ENCODE measurements at places on chromosomes 16 and 17.

- DNase-seq: peak; percentile 82
Observed at GRCh38 chr17:75755205-75755901, 9.6 kb downstream of the GALK1 start.

GRCh38 chr17:62775876-62776275 is 32.2 kb downstream of the MARCHF10 start:
- no peak for DNase-seq

DNA sequence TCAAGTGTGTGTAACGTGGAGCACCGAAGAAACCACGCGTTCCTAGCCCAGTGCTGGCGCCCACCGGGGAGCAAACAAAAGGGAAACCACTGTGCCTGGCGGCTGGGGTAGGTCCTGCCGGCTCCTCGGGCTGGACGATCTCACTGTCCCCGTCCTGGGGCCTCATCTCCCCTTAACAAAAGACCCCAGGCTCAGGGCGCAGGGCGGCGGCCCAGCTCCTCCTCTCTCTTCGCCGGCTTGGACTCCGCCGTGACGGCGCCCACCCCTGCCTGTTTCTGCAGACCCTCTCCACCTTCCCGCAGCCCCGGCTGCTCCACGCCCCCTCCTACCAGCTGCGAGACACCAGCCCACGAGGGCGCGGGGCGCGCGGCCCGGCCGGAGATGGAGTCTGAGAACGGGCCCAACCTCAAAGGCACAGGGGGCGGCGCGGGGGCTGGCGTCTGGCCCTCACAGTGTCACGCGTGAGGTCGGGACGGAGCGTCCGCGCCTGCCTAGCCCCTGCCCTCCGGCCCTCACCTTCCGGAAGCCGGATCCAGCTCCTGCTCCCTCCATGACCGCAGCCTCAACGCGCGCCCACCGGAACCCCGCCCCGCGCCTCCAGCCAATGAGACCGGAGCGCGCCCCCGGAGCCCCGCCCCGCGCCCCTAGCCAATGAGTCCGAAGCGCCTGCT is at the start of gene CENPX:
Gene CENPX (minus strand): TSS at position 569 of the 671 bp plus-strand sequence. CDS start 17 bp downstream, at position 552.
- DNase-seq: no peak

DNA sequence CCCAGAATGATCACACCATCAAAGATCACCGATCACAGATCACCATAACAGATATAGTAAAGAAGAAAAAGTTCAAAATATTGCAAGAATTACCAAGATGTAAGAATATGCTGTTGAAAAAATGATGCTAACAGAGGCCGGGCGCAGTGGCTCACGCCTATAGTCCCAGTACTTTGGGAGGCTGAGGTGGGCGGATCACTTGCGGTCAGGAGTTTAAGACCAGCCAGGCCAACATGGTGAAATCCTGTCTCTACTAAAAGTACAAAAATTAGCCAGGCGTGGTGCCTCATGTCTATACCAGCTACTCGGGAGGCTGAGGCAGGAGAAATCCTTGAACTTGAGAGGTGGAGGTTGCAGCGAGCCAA is 53.2 kb downstream of the CPPED1 start:
- DNase-seq: no peak

GRCh38 chr16:11757671-11758545 is 15.3 kb upstream of the TXNDC11 start:
- no peak for DNase-seq

DNA sequence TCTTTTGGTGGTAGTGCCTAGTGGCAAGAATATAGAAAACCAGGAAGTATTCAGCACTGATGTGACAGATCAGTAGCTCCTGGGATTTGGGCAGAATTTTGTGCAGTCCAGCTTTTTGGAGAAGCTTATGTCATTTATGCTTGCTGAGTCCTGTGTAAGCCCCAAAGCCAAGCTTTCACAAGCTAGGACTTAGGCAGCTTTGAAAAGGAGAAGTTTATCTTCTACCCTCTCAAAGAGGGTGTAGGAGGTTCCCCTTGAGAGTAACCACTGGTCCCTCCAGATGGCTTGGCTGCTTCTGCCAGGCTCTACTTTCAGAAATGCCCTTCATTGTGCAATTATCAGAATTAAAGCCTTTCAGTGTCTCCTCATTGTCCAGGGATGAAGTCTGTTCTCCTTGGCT is 78.8 kb downstream of the CES1 start:
- DNase-seq: no peak

- no peak for DNase-seq
Observed at GRCh38 chr16:73063854-73064211, 15.9 kb upstream of the ZFHX3 start.

- no peak for DNase-seq
Observed at GRCh38 chr17:13027246-13027645, 9.4 kb upstream of the ELAC2 start.

GRCh38 chr16:31458073-31458843 is 1.0 kb upstream of the ARMC5 start:
- no peak for DNase-seq

DNA sequence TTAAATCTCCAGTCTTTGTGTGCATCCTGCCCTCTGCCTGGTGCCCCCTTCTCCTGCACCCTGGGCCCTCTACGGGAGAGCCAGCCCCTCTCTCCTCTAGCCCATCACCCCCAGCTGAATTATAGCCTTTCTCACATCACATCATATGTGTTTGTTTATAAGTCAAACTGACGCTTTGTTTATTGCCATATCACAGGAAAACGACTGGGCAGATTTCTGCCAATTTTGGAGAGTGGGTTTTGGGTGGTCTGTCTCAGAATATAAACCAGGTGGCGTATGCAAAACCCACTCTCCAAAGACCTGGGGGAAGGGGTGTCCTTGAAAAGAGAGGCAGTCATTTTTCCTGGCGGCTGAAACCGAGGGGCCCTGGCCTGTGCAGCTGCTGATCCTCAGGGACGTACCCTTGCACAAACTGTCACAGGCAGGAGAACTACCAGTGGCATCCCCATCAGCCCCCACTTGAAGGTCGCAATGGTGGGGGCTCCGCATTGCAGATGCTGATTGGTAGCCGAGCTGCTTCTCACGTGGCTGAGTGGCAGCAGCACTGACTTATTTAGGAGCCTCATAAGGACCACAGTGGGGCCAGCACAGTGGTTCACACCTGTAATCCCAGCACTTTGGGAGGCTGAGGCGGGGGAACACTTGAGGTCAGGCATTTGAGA is 34.8 kb upstream of the CDC42EP4 start:
- DNase-seq: no peak

DNA sequence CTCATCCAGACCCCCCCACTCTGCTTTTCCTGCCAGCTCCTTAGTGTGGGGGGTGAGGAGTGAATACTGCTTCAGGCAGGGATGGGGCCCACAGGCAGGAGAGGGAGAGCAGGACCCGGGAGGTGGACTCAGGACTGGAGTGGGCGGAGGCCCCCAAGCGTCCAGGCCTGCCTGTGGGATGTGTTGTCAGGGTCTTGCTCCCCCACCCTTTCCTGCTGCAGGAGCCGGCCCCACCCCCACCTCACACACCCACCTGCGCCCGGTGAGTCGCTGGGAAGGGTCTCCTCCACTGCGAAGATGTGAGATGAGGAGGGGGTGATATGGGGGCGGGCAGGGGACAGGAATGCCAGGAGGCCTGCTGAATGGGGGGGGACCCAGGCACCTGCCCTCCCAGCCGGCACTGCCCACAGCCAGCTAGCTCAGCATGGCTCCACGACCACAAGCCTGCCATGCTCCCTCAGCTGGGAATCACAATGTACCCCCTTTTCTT is 1.1 kb downstream of the FAM171A2 start:
- no peak for DNase-seq

DNA sequence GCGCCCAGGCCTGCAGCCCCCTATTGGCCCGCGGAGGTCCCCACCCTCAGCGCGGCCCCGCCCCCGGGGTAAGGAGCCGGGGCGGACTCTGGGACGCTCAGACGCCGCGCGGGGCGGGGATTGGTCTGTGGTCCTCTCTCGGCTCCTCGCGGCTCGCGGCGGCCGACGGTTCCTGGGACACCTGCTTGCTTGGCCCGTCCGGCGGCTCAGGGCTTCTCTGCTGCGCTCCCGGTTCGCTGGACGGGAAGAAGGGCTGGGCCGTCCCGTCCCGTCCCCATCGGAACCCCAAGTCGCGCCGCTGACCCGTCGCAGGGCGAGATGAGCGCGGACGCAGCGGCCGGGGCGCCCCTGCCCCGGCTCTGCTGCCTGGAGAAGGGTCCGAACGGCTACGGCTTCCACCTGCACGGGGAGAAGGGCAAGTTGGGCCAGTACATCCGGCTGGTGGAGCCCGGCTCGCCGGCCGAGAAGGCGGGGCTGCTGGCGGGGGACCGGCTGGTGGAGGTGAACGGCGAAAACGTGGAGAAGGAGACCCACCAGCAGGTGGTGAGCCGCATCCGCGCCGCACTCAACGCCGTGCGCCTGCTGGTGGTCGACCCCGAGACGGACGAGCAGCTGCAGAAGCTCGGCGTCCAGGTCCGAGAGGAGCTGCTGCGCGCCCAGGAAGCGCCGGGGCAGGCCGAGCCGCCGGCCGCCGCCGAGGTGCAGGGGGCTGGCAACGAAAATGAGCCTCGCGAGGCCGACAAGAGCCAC is at the start of gene NHERF1:
Gene NHERF1 (plus strand): TSS at position 100 of the 750 bp plus-strand sequence. CDS start 219 bp downstream, at position 319.
- no peak for DNase-seq

GRCh38 chr17:39222151-39222550 is 3.6 kb downstream of the STAC2 start:
- no peak for DNase-seq

DNA sequence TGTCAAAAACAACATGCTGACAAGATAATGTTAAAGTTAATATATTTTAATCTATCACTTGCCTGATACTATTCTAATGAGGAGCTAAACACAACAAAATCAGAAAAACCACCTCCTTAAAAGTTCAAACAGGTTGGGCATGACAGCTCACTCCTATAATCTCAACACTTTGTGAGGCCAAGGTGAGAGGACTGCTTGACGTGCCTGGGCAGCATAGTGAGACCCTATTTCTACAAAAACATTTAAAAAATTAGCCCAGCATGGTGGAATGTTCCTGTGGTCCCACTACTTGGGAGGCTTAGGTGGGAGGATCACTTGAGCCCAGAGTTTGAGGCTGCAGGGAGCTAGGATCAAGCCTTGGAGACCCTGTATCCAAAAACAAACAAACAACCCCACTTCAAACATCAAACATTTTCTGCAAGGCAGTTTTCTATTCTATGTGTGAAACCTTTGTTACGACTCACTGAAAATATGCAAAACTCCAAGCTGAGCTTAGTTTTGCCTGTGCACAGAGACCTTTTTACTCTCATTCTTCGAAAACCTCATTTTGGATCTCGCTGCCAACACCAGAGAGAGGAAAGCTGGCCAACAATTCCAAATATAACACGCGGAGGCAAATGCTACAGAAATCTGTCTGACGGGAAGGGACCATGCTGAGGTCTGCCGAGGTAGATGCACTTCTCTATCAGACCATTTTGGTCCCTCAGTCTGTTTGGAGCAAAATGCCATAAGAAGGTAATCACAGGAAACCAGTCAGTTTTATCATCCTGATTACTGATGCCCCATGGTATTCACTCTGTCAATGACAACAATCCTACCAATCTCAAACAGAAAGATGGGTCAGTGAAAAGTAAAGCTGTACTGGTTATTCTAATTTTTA is 6.2 kb downstream of the PHF12 start:
- no peak for DNase-seq
